ENCODE measurements at places on chromosomes 1 and 21.

DNA sequence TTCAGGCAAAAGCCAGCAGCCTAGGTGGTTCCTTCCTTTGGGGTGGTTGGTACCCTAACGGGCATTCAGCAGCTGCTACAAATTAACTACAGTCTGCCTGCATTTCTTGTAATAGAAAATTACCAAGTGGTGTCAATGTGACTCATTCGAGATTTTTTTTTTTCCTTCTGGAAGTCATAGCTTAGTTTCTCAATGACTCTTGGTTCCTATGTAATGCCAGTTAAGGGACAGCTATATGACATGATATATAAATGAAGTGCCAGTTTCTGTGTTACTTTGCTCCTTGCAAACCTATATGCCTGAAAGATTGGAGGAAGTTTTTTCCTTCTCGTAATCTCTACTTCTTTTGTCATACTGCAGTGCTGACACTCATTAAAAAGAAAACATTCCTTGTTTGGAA lies 2.6 kb downstream of the MGST3 start:
- no peak for DNase-seq

DNA sequence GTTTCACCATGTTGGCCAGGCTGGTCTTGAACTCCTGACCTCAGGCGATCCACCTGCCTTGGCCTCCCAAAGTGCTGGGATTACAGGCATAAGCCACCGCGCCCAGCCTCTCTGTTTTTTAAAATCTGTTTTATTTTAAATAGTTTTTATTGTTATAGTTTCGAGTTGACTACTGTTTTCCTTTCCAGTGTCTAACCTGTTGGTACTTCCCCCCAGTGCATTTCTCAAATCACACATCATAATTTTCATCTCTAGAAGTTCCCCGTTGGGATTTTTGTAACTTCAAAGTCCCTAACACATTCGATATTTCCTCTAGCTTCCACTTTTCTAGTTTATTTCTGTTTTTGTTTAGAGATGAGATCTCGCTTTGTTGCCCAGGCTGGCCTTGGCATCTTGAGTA lies 7.5 kb downstream of the HES4 start:
- no peak for DNase-seq

- no peak for DNase-seq
These were observed 92.8 kb upstream of the COA6 start for GRCh38 chr1:234280500-234280899.

DNA sequence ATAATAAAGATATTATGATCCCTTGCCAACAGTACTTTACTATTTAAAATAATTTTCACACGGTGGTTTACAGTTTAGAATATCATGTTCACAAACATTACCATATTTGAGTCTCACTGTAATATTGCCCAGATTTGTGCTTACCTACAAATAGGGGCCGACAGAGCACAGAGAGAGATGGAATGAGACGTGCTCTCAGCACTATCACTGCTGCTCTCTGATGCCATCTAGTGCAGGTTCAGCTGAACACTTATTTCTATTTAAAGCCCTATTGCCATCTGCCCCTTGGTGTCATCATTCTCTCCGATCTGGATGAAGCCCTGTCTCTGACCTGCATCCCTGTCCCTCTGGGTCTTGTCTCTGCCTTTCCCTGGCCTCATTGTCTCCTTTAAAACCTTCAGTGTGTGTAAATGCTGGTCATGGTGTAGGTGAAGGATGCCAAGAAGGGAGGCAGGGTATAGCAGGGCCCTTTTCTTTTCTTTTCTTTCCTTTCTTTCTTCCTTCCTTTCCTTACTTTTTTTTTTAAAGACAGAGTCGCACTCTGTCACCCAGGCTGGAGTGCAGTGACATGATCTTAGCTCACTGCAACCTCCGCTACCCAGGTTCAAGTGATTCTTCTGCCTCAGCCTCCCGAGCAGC lies 6.9 kb upstream of the GPATCH4 start:
- no peak for DNase-seq

- no peak for DNase-seq
These were observed 35.2 kb downstream of the ELAPOR1 start for GRCh38 chr1:109148987-109149561.

DNA sequence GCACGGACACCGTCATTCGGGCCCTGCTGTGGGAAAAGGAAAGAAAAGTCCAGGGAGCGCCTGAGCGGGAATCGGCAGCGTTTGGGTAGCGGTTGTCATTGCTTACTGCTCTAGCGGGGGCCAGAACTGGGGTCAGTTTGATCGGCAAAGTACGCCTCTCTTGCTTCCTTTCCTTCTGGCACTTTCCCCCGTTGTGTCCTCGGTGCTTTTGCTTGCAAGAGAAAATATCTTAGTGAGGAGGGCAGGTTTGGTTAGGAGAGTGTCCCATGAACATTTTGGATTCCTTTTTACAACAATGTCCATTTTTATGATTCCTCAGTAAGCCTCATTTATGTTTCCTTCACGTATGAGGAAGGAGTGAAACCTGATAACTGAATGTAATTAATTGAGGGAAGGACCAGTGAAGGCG lies 670 bp downstream of the ST3GAL3 start:
- DNase-seq: no peak

- DNase-seq: no peak
These were observed 3.0 kb upstream of the SPATC1L start for GRCh38 chr21:46187261-46187660.

- DNase-seq: no peak
These were observed 211.7 kb downstream of the NFIA start for GRCh38 chr1:61293986-61294504.

GRCh38 chr1:110746644-110747259 lies 72.0 kb upstream of the KCNA3 start:
- DNase-seq: no peak

DNA sequence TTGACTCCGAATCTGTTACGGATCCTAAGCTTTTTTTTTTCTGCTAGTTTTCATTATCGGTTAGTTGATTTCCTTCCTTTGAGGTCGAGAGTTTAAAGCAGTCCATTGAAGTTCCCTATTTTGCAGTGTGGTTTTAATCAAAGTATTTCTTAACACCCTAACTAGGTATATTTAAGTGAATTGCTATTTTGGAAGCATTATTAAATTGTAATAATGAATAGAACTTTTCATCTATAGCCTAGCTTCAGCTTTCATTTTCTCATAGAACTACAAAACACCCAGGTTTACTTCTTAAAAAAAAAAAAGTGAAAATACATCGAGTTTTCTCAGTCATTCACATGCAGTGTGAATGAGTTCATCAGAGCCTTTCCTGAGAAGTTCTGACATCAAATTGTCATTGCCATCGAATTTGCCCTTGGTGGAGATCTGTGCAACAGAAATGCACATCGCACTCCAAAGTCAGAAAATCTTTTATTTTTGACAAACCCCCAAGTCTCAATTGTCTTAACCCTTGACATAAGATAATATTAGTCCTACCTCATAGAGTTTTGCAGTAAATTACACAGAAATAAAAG lies 1.1 kb upstream of the LBR start:
- no peak for DNase-seq

GRCh38 chr1:156608981-156609380 lies 7.7 kb upstream of the GPATCH4 start:
- DNase-seq: no peak

DNA sequence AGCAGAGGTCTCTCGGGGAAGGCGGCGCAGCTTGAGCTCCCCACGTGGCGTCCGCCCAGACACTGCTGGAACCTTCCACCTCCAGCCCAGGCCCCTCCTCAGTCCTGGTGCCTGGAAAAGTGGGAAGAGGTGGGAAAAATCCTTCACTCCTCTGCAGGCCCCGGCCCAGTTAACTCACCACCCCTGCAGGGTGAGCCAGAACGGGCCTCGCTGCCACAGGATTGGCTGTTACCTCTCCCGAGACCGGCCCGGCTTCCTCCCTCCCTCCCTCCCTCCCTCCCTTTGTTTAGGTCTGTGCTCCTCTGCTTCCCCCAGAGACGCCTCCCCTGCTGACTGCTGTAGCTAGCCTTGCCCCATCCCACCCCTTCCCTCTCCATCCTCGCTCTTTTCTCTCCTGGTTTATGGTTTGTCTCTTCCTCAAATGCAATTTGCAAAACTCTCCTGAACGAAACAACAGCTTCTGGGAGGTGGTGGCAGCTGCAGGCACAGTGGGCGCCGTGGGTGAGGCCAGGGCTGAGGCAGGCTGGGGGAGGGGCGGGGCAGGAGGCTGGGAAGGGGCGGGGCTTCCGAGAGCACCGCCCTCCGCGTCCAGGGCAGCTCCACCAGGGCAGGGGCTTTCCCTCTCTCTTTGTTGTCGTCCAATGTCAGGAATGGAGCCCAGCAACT lies 6.5 kb downstream of the CAPN9 start:
- DNase-seq: peak; percentile 45

GRCh38 chr1:150976401-150976821 lies 1.8 kb upstream of the CERS2 start:
- no peak for DNase-seq
